ENCODE measurements at places on chromosomes 5 and 9. TPM values are rescaled to one million over a fixed set of nuclear protein-coding genes. Genes with fewer than 3 reads are reported as not detected.

OMD gene
- polyA plus RNA-seq: not detected

RHOBTB3 gene
- 7.3 TPM for polyA plus RNA-seq

PPP3R2 gene
- polyA plus RNA-seq: not detected

CDH18 gene
- 0.63 TPM for polyA plus RNA-seq

CDHR2 gene
- polyA plus RNA-seq: 0.01 TPM

NTNG2 gene
- polyA plus RNA-seq: 0.05 TPM

PTGDS gene
- not detected for polyA plus RNA-seq

PCAT7 gene
- not detected for polyA plus RNA-seq

ANKRD34B gene
- polyA plus RNA-seq: not detected

PCDHA3 gene
- polyA plus RNA-seq: not detected

TAS2R1 gene
- polyA plus RNA-seq: not detected

MYMK gene
- polyA plus RNA-seq: not detected

EMB gene
- polyA plus RNA-seq: 41.6 TPM

KIF4B gene
- polyA plus RNA-seq: not detected

PROB1 gene
- 0.26 TPM for polyA plus RNA-seq

LMNB1 gene
- 11.0 TPM for polyA plus RNA-seq

PCDHB10 gene
- polyA plus RNA-seq: 0.05 TPM

EPB41L4B gene
- 13.7 TPM for polyA plus RNA-seq

CA9 gene
- polyA plus RNA-seq: 9.5 TPM

SNX24 gene
- polyA plus RNA-seq: 10.6 TPM

GOLGA1 gene
- polyA plus RNA-seq: 7.6 TPM

WNK2 gene
- polyA plus RNA-seq: not detected

FREM1 gene
- 0.05 TPM for polyA plus RNA-seq

ZFP62 gene
- 8.4 TPM for polyA plus RNA-seq

NUDT12 gene
- polyA plus RNA-seq: 7.5 TPM

MARCOL gene
- polyA plus RNA-seq: not detected

ATG10 gene
- polyA plus RNA-seq: 5.4 TPM

FGD3 gene
- 0.61 TPM for polyA plus RNA-seq

SMIM33 gene
- not detected for polyA plus RNA-seq

IL9 gene
- not detected for polyA plus RNA-seq

PCDHGA11 gene
- polyA plus RNA-seq: 2.5 TPM

ACOT12 gene
- not detected for polyA plus RNA-seq

ACSL6 gene
- polyA plus RNA-seq: 0.18 TPM

PRSS3 gene
- polyA plus RNA-seq: 34.6 TPM

SH2D3C gene
- polyA plus RNA-seq: not detected

PCDHGC3 gene
- polyA plus RNA-seq: 15.2 TPM

SLC6A3 gene
- not detected for polyA plus RNA-seq

OBP2B gene
- polyA plus RNA-seq: not detected

CD180 gene
- not detected for polyA plus RNA-seq

PTGES gene
- 34.1 TPM for polyA plus RNA-seq

PANK3 gene
- 18.7 TPM for polyA plus RNA-seq

PCDHA1 gene
- 0.03 TPM for polyA plus RNA-seq

PCDHA6 gene
- polyA plus RNA-seq: 0.04 TPM

MYO10 gene
- polyA plus RNA-seq: 16.1 TPM

CD74 gene
- 1.3 TPM for polyA plus RNA-seq

PCDHB1 gene
- not detected for polyA plus RNA-seq

GABRA1 gene
- not detected for polyA plus RNA-seq

PTPN3 gene
- polyA plus RNA-seq: 20.6 TPM

CARD6 gene
- 4.4 TPM for polyA plus RNA-seq

ISL1 gene
- polyA plus RNA-seq: 2.4 TPM

PCDHA4 gene
- polyA plus RNA-seq: 0.01 TPM

PAM gene
- polyA plus RNA-seq: 192 TPM
